ENCODE measurements at places on chromosomes 1 and 21.

GRCh38 chr1:216071262-216071661 lies 352.0 kb downstream of the USH2A start:
- no peak for DNase-seq

GRCh38 chr1:66413136-66413837 lies 120.7 kb upstream of the SGIP1 start:
- no peak for DNase-seq

DNA sequence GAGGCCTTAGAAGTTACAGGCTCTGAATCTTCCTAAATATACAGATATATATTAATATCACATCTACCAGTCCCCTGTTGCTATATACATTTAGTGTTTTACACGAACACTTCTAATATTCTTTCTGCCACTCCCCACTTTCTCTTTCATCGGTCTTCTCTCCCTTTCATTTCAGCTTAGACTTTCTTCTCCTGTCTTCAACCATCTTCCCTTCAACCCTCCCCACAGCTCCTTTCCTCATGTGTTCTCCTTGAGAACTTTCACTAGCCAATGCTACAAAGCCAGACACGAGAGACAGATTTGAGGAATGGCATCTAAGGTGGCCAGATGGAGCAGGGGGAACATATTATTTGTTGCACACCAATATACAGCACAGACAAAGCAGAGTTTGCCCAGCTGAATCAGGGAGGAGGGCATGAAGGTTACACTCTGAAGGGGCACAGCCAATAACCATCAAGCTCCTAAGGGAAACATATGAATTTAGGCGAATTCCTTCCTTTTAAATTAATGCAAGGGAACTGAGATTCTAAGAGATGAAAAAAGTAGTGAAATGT lies 84.1 kb upstream of the LBR start:
- DNase-seq = no peak

DNA sequence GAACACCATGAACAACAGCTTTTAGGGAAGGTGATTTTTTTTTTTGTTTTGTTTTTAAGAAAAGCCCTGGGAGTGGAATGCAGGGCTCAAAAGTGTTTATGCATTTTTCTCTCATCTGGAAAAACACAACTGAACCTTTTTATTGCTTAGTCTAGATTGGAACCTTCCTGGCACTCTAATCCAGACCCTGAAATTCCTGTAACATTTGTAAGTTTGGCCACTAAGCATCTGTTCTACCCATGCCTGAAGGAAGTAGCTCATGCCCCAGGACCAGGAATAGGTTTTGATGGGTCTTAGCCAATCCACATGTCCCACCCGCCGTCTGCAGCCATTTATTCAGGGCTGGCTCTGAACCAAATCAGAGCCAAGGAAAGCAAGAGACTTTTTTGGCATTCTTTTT lies 39.7 kb upstream of the SLC2A1 start:
- DNase-seq = no peak

DNA sequence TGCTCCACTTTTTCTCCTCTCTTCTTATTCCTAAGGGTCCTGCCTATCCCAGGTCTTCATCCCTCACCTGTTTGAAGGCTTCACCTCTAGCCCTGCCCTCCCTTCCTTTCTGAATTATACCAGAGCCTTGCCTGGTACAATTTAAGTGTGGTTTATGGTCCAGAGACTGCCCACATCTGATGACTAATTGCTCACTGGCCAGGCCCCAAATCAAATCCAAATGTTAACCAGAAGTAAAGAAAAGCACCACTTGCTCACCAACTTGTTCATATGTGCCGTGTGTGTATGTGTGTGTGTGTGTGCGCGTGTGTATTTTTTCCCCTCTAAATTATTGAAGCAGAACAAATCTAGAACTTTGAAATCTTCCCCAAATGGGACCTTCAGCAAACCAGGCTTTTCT lies 26.4 kb downstream of the MYOM3 start:
- DNase-seq = peak; percentile 49

DNA sequence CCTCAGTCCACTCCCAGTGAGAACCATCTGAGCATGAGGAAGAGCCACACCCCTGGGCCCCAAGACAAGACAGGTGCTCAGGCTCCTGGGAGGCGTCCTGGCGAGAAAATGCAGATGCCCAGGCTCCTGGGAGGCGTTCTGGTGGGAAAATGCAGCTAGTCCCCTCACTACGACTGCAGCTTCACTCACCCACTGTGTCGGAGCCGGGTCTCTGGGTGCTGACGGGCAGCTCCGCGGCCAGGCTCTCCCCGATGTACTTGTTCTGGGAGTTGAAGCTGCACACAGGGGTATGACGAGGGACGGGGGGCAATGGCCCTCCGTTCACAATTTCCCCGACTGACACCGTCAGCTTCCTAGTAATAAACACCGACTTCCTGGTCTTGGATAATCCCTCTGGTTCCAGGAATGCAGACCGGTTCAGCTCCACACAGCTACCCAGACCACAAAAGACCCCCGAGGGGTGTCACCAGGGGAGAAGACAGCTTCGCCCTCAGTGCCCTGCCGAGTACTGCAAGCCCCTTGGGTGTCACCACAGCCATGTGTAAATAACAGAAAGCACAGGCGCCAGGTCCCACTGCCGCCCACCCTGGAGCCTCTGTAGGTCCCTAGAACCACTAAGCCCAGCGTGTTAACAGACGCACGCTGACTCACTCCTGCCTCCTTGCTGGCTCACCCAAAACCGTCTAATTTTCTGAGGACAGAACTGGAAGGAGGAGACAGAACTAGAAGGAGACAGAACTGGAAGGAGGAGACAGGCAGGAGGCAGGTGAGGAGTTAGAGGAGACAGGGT lies 19.5 kb downstream of the MCM3AP start:
- DNase-seq = no peak

Measured in kidney tubule cell (primary cell).